ENCODE measurements at places on chromosomes 5 and 9.

GRCh38 chr9:105296445-105296844, 52.0 kb downstream of the SLC44A1 start:
- DNase-seq: no peak

DNA sequence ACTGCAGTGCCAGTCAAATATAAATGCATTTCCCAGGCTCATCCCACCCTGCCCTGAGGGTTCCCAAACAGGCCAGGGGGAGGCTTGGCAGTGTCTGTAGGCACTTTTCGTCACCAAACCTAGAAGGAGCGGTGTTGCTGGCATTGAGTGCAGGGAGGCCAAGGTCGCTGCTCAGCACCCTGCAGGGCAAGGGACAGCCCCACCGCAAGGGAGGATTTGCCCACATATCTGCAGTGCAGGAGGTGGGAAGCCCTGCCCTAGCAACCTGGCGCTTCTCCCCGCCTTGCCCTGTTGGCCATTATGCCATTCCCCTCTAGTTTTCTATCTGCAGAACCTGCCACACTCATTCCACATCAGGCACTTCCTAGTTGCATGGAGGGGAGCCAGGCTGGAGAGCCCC, 327.8 kb upstream of the ADCY2 start:
- DNase-seq: no peak

- DNase-seq: no peak
These were observed 49.4 kb upstream of the DHFR start for GRCh38 chr5:80704221-80704620.

DNA sequence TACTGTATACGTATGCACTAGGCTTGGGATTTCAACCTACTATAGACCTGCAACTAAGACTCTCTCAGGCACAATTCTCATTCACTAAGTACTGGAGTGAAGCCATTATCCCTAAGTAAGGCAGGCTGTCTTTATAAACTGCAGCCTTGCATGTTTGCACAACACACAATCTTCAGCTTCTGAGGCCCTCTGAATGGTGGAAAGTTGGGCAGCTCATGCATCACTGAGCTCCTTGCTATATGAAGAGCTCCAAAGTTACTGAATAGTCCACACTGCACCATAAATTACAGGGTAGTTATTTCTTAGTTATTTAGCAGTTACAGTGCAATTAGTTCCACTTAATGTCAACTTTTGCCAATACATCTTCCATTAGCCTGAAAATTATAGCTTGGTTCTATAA, 384.6 kb downstream of the BRINP1 start:
- no peak for DNase-seq

- DNase-seq: no peak
These were observed 3.0 kb downstream of the N4BP3 start for GRCh38 chr5:178116143-178116885.

DNA sequence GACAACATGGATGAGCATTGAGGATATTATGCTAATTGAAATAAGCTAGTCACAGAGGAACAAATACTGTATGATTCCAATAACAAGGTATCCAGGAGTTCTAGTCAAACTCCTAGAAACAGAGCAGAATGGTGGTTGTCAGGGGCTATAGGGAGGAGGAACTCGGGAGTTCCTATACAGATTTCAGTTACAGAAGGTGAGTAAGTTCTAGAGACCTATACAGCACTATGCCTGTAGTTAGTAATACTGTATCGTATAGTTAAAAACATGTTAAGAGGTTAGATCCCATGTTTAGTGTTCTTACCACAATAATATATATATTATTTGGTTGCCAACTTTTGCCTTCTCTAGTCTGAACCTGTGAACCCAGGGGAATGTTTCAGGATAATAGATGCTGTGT, 7.9 kb upstream of the OXCT1 start:
- no peak for DNase-seq

DNA sequence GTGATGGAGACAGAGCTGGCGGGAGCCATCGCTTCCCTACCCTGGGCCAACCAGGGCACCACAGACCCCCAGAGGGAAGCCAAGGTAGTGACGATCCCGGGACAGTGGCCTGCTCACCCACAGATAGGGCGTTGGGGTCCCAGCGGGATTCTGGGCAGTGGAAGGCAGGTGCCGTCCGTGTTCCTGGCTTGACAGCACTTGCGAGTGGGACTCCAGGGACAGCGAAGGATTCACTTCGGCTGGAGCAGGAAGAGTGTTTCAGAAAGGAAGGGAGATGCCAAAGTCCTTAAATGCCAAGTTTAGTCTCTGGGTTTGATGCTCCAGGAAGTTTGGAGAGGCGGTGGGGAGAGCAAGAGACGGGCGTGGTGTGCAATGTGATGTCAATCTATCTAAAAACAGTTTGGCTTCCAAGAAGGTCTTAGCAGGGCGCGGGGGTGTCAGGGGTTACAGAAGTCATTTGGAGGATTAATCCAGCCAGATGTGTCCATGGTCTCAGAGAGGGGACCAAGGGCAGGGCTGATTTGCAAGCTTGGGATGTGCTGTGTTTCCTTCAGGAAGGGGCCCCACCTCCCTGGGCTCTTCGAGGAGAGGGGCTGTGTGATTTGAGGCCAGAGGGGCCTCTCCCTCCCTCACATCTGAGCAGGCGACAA, 74.9 kb downstream of the NTNG2 start:
- no peak for DNase-seq

- DNase-seq: no peak
These were observed 1.7 kb downstream of the POLR3G start for GRCh38 chr5:90476391-90476790.

- no peak for DNase-seq
These were observed 133.6 kb downstream of the MVB12B start for GRCh38 chr9:126459965-126460843.

GRCh38 chr9:124685217-124685616, 85.9 kb downstream of the NR6A1 start:
- DNase-seq: peak; percentile 21

DNA sequence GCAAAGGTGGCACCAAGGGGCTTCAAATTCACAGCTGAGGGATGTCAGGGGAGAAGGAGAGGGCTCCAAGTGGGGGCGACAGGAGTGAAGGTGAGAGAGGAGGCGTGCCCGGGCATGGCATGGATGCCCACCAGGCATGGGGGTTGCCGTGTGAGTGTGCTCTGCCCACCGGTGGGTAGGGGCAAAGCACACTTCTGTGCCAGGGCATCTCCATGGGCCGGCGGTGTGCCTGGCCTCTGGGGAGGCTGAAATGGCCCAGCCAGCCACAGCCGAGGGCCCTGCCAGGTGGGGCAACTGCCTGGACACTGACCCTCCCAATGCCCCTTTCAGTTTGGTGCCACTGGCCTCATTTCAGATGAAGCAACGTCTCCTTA, 14.0 kb upstream of the RNU6ATAC start:
- DNase-seq: no peak

DNA sequence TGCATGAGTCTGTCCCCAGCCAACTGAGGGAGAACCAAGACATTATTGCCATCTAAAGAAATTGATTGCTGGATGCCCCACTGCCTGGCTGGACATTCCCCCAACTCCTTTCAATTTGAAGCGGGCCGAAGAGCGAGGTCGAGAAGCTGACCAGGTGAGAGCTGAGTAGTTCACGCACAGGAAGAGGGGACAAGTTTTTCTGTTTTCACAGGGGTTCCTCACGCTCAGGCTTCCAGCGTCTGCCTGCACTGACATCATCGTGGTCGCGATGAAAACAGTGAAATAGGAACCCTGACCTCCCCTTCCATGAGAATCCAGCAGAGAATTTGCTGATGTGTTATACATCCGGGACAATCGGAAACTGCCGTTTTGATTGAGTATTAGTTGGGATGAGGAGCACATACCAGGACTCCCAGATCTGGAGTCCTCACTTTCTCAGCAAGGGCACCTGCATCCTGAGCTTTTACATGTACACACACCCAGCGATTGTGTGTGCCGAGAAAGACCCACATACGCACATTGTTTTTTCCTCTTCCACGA, 3.1 kb upstream of the DMRT3 start:
- DNase-seq: no peak

- no peak for DNase-seq
These were observed 579.7 kb upstream of the CDH10 start for GRCh38 chr5:25224316-25224982.

DNA sequence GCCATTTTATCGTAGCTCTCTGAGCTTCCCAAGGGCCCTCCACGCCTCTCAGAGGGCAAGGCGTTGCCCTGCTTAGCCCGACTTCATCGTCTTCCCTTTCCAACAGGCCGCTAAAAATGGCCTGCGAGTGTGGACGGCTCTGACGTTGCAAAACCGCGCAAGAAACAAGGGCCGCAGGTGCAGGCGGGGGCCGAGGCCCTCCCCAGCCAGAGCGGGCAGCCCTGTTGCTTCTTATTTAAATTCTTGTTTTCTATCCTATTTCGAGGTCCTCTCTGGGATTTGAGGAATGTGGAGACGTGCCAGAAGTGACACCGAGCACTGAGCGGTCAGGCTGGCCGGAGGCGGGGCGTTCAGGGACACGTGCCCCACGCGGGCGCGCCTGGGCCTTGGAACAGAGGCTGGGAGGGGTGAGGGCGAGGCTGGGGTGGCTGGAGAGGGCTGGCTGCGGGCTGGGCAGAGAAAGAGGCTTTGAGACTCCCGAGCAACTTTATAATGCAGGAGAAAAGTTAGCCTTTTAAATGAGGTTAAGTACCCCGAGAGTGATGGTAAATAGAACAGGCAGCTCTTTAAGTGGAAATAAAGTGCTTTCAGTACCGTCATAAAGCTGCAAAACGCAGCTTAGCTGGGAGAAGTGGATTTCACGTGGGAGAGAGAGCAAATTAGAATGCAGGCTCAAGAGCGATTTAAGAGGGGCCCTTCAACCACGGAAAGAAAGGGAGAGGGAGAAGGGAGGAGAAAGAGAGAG, 243.6 kb downstream of the AUH start:
- DNase-seq: peak; percentile 88

- no peak for DNase-seq
These were observed 95.8 kb upstream of the ABCA1 start for GRCh38 chr9:105023788-105024187.

DNA sequence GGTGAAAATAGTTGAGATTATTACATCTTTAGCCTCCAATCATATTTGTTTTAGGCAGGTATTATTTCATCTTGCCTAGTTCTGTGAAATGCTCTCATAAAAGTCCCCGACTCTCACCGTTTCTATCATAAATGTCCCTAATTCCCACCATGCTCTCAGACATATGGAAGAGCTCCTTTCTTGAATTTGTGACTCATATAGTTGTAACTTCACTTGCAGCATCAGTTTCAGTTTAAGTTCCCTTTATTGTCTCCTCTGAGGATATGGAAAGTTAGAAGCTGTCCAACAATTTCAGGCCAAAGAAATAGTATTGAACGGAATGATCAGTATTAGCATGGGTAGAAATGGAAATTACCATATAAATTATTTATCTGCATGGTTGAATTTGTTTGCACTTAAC, 187.5 kb upstream of the NR4A3 start:
- no peak for DNase-seq
